ENCODE measurements at places on chromosomes 5 and 9.

GRCh38 chr9:88270413-88270812 lies 117.8 kb upstream of the SPIN1 start:
- DNase-seq: no peak

- DNase-seq: no peak
These were observed 815 bp upstream of the ODF2 start for GRCh38 chr9:128454991-128455390.

DNA sequence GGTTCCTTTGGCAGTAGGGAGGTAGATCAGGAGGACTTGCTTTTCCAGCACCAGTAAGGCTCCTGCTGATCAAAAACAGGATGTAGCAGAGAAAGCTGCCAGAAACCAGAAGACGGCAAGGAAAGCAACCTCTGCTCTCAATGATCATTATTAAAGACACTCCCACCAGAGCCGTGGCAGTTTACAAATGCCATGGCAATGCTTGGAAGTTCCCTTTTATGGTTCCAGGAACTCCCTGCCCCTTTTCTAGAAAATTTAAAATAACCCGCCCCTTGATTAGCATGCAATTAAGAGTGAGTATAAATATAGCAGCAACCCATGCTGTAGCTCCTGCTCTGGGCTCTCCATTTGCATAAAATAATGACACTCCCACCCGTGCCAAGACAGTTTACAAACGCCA lies 16.1 kb downstream of the EQTN start:
- no peak for DNase-seq

- DNase-seq: no peak
These were observed 988 bp downstream of the OXCT1 start for GRCh38 chr5:41869151-41869723.

GRCh38 chr5:147093138-147093537 lies 141.7 kb upstream of the STK32A start:
- DNase-seq: no peak

DNA sequence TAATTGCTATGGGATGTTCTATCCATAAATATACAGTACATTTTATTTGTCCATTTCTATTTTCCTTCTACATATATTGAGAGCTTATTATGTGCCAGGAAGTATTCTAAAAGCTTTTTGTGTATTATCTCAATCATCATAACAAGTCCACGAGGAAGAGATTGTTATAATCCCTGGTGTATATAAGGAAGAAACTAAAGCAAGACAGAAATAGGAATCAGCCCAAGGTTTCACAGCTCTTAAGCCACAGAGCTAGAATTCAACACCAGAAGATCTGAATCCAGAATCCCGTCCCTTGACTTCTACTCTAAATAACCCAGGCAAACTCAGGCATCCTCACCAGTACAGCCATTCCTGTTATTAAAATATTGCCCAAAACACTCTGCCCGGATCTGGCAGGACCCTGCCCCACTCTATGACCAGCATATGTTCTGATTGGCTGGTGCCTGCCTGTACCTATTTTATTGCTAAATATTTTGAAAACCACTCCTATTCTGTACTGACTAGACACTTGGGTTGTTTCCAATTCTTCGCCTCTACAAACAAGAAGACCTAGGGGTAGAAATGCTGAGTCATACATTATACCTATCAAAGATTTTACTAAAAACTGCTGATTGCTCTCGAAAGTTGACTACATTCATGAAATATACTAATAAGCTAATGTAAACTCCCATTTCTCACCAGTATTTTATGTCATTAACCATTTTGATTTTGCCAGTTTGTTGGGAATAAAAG lies 297.4 kb downstream of the ENC1 start:
- DNase-seq: no peak

DNA sequence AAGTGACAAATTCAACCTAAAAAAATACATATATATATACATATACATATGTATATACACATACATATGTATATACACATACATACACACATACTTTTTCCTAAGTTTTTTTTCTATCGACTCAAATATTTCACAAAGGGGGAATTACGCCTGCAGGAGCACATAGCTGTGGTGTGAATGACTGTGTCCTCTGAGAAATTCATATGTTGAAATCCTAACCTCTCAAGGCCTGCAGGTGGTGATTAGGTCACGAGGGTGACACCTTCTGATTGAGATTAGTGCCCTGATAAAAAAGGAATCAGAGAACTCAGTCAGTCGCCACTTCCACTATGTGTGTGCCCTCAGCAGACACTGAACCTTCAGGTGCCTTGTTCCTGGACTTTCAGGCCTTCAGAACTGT lies 248.7 kb downstream of the SEMA5A start:
- DNase-seq: no peak

- no peak for DNase-seq
These were observed 320.1 kb downstream of the ADAMTS6 start for GRCh38 chr5:65161655-65162054.
